MM.1S (cell line): ENCODE measurements at places on chromosomes 3 and 15.

- DNase-seq = no peak
Measured at GRCh38 chr3:89270201-89270600, 162.8 kb downstream of the EPHA3 start.

- no peak for DNase-seq
Measured at GRCh38 chr15:83699028-83699427, 45.1 kb downstream of the ADAMTSL3 start.

- no peak for DNase-seq
Measured at GRCh38 chr15:76961268-76962011, 29.9 kb downstream of the RCN2 start.

GRCh38 chr15:89101302-89102193 is 13.3 kb downstream of the ABHD2 start:
- no peak for DNase-seq

DNA sequence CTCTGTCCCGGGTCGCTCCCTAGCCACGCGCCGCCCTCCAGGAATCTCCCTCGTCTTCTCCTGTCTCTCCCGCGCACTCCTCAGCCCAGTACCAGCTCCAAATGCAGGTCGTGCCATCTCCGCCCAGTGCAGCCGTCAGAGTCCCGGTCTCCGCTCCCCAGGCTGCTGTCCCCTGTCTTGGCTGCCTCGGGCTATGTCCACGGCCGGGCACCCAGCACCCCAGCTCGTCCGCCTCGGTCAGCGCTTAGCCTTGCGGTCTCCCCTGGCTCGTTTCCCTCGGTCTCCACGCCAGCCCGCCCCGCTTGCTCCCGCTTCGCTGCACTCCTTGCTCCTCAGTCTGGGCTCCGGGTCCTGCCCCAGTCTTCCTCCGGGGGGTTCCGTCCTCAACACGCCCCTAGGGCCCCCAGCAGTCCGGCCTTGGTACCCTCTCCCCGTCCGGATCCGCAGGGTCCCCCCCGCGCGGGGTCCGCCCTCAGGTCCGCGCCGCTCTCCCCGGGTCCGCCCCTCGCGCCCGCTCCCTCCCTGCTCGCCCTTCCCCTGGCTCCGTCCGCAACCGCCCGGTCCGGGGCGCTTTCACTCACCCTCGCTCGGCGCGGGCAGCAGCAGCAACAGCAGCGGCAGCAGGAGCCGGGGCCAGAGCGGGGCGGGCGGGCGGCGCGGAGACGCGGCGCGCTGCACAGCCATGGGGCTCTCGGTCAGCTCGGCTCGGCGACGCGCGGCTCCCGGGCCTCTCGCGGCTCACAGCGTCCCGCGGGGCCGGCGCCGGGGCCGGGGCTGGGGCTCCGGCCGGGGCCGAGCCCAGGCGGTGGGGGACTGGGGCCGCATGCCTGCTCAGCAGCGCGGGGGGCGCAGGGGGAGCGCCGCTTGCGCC is 462 bp downstream of the IGDCC3 start:
- no peak for DNase-seq

GRCh38 chr3:171055336-171056178 is 29.0 kb upstream of the SLC2A2 start:
- no peak for DNase-seq
